Vagina (tissue), 2 donors: ENCODE measurements at places on chromosomes 11 and 22.
A peak's percentile ranks its signal among the peaks of the same experiment; 100 is the strongest.

- no peak for DNase-seq
Observed at GRCh38 chr11:92955860-92956259, 13.6 kb upstream of the MTNR1B start.

- DNase-seq = no peak
Observed at GRCh38 chr22:37510091-37510490, 9.1 kb downstream of the CARD10 start.

GRCh38 chr11:1766719-1767398 is 3.1 kb upstream of the CTSD start:
- DNase-seq = no peak

DNA sequence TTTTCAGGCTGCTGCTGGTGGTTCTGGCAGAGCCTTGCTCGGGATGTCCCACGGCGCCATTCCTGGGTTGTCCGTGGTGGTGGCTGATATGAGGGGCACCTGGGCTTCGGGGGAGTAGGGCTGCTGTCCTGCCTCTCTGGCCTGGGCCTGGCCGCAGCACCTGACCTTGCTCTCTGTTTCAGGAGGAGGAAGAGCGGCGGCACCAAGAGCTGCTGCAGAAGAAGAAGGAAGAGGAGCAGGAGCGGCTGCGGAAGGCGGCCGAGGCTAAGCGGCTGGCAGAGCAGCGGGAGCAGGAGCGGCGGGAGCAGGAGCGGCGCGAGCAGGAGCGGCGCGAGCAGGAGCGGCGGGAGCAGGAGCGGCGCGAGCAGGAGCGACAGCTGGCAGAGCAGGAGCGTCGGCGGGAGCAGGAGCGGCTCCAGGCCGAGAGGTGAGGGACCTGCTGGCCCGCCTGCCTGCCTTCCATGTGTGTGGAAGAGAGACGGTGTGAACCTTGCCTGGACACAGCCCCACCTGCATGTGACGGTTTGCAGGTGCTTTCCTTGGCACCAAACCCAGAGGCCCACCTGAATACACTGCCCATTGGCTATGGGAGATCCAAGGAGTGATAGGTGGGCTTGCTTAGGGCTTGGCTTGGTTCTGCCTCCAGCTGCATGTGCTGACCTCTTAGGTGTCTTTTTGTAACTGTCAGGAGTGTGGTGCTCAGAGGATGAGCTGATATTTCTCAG is 22.8 kb downstream of the INCENP start:
- peak; percentile 54 for DNase-seq

DNA sequence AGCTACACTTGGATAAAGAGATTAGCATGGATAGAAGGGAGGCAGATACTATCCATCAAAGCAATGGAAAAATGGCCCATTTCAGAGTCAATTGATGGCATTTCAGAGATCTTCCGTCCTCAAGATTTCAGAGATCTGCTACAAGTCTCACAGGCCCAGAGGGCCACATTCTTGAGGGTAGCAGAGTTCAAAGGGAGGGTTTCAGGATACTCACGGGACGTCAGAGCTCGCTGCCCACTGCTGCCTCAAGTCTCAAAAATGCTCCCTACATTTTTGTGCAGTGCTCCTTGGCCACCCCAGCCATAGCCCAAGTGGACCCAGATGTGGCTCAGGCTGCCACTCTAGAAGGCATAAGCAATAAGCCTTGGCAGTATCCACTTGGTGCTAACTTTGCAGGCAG is 24.9 kb downstream of the RTL6 start:
- DNase-seq = no peak

DNA sequence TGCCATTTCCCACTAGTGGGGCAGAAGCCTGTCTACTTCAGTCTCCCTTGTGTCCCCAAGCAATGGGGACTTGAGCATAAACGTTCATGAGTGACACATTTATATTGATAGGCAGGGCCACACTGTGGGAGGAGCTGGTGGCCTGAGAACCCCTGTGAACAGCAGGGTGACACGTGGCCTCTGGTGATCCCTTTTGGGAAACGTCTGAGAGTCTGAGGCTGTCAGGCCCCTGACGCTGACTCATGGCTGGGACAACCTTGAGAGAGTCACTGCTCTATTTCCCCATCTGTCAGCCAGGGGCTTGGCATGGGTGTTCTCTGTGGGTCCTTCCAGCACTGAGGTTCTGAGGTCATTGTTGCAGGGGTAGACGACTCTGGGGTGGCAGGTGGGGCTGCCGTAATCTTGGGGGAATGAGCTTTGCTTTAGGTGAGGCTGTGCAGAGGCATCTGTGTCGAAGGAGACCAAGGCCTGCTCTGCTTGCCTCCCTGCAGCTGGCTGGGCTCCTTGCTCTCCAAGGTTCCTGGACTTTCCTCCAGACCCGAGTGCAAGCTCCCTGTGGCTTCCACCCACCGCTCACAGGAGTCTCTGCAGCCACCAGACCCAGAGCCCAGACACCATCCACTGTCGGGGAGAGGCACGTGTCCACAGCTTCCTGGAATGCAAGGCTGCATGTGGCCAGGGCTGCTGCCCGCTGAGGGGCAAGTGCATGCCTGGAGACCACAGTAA is 54.7 kb downstream of the SMIM38 start:
- no peak for DNase-seq
